Brain (organoid and tissue), 16 donors: ENCODE measurements at places on chromosomes 16 and 17. TPM values are rescaled to one million over a fixed set of nuclear protein-coding genes. Genes with fewer than 3 reads are reported as not detected.

GRCh38 chr17:36942019-36942599 is 4.8 kb downstream of the LHX1 start:
- no peak for DNase-seq

DNA sequence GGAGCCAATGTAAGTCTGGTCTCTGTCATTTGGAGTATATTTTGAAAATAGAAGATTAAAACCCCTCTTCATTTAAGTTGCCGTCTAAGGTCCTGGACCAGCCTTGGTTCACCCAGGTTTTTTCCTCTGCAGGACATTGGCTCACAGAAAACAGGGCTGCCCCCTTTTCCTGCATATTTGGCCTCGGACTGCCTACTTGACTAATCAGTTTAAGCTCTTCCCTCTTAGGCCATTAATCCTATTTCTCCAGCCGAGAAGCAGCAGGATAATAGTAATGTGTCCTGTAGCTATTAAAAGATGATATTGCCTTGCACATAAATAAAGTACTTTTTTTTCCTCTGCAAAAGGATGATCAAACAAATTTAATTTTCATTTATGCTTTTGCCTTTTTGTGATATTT is 52.1 kb downstream of the PRKCA start:
- no peak for DNase-seq

DNA sequence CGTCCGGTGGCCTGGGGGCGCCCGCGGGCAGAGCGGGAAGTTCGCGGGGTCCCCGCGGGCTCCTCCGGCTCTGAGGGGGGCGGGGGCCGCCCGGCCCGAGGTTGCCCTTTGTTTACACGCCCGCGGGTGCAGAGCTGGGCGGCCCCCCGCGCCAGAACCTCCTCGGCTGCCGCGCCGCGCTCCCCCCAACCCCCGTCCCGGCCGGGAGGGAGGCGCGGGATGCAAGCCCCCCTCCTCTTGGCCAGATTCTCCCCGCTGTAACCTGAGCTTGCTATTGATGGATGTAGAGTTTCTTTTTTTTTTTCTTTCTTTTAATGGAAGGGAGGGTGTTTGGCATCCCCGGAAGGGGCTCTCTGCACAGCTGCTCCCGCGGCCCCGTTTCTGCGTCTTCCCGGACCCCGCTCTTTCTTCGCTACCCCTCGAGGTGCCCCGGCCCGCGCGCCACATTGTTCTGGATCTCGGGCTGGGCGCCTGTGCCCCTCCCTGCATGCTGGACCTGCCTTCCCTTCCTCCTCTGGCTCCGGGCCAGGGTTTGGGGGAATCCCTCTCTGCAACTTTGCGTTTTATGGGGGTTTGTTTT is 646 bp downstream of the CBX2 start:
- DNase-seq = no peak

Gene PIRT
- polyA plus RNA-seq = 1.6 TPM
